Esophagus mucosa (tissue), 1 donor: ENCODE measurements at places on chromosomes 12 and 14. TPM values are rescaled to one million over a fixed set of nuclear protein-coding genes. Genes with fewer than 3 reads are reported as not detected.

DNA sequence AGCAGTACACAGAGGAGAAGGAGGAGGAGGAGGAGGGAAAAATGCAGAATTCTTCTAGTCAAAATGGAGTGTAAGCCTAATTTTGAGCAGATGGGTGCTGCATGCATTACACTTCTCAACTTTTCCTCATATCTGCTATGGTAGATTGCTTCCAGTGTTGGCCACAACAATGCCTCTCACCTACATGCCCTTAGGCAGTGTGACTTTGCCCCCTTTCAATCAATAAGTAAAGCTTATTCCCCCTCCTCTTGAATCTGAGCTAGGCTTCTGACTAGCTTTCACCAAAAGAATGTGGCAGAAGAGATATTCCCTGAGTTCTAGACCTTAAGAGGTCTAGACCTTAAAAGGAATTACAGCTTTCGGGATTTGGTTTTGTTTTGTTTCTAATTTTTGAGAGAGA is 3.2 kb upstream of the METTL3 start:
- no peak for ATAC-seq

Gene LRIG3
- 28.2 TPM for total RNA-seq

Gene METAP2
- 54.2 TPM for total RNA-seq

DNA sequence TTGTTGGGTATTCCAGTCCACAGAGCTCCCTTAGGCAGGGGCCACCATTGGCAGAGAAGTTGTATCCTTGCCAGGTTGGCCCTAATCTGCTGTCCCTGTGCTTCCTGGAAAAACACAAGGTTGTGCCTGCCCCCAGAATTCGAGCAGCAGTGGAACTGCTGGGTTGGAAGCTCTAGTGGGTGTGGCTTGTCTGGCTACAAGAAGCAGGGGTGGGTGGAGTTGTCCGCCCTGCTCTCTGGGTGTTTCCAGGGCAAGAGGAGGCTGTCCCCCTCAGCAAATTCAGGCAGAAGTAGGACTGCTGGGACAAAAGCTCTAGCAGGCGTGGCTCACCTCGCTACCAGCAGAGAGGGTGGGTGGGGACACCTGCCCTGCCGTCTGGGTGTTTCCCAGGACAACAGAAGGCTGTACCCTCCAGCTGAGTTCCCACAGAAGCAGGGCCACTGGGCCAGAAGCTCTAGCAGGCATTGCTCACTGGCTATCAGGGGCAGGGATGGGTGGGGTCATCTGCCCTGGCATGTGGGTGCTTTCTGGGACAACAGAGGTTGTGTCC is 72.8 kb upstream of the NPAS3 start:
- ATAC-seq, result no peak

Gene KRT72
- total RNA-seq, result not detected

DNA sequence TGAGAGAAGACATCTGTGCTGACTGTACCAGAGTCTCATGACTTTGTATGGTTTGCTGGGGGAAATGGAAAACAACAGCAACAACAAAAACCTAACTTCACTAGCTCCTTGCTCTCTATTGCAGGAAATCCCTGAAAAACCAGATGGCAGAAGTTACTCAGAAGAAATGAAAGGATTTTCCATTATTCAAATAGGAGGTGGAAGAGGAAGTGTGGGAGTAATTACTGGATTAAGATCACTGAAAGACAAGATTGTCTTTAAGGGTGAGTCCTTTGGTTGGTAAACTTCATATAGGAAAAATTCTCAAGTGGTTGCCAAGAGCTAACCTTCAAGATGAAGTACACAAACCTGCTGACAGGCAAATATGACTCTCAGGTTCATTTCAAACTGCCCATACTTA is 391.9 kb upstream of the ATP2B1 start:
- ATAC-seq, result peak; percentile 62

Gene INSM2
- total RNA-seq, result not detected

DNA sequence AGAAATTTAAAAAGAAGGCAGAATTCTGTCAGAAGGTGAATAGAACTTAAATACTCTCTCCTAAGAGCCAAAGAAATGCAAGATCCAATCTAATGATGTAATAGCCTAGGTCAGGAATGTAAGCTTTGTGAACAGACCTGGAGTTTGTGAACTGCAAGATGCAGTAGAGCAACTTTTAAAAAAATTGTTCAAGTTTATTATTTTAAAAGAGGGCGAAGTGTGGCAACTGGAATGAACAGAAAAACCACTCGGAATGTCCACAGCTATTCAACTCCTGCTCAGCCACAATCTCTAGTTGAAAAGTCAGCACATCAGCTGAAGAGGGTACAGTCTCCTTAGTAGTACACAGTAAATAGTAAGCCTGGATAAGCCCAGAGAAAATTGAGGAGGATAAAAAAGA is 228.8 kb downstream of the PPFIA2 start:
- ATAC-seq, result no peak

- no peak for ATAC-seq
Measured at GRCh38 chr12:115897729-115898128, 379.8 kb downstream of the MED13L start.
